ENCODE measurements at places on chromosomes 12 and 14. TPM values are rescaled to one million over a fixed set of nuclear protein-coding genes. Genes with fewer than 3 reads are reported as not detected.

DNA sequence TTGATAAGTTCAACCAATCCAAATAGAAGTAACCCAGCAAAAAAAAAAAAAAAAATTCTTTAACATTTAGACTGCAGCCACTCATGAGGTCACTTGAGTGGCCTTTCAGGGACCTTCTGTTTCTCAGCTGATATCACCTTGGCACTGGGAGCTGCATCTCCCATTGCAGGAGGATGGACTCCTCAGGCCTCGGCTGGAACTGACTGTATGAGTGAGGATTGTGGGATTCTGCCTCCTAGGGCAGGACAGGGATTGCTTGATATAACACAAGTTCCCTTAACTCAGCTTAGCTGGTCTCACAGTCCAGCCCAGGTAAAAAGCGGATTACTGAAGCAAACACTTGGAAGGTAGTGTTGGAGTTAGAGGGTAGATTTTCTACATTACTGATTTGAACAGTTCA is 3.5 kb upstream of the GUCY2C start:
- no peak for DNase-seq

- DNase-seq: no peak
Observed at GRCh38 chr14:102831163-102831804, 54.0 kb downstream of the TRAF3 start.

GRCh38 chr12:16573398-16574077 is 32.4 kb downstream of the LMO3 start:
- DNase-seq: no peak

DNA sequence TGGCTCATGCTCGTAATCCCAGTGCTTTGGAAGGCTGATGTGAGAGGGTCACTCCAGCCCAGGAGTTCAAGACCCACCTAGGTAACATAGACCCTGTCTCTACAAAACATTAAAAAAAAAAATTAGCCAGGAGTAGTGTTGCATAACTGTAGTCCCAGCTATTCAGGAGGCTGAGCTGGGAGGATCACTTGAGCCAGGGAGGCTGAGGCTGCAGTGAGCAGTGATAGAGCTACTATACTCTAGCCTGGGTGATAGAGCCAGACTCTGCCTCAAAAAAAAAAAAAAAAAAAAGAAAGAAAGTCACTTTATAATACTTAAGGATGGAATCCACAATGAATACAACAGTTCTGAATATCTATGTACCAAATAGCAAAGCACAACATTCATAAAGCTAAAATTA is 10.2 kb upstream of the SLC10A1 start:
- DNase-seq: no peak

- DNase-seq: peak; percentile 56
Observed at GRCh38 chr12:121334513-121335343, 17.5 kb downstream of the ANAPC5 start.

GRCh38 chr12:126061777-126062176 is 996.5 kb downstream of the AACS start:
- no peak for DNase-seq

The DPF3 gene
- polyA plus RNA-seq: 1.8 TPM

- DNase-seq: no peak
Observed at GRCh38 chr12:78118486-78118885, 287.8 kb downstream of the NAV3 start.

The SLC8B1 gene
- polyA plus RNA-seq: 18.6 TPM

- DNase-seq: no peak
Observed at GRCh38 chr14:35158951-35159653, 36.8 kb downstream of the PRORP start.

The NEUROD4 gene
- not detected for polyA plus RNA-seq

The TRAF3 gene
- polyA plus RNA-seq: 12.8 TPM

The SGPP1 gene
- 21.2 TPM for polyA plus RNA-seq

DNA sequence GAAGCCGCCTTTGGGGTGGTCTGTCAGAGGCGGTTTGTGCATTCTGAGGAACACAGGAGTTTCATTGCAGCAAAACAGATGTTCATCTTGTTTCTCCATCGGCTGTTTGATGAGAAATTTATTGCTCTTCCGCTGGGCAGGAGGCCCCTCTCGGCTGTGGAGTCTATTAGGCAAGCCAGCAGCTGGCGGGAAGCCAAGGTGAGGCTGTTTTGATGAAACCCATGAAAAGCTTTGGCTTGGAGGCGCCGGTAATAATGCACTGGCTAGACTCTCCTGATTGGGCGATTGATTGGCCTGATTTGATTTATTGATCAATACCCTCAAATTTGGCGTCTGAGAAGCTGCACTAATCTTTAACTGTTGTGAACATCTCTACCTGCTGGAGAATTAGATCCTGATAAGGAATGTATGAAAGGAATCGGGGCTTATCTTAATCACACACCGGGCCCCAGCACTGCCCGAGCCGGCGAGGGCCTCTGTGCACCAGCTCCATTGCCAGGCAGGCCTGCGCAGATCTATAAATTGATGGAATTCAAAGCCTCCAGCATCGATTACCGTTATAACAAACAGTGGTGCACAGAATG is 187.7 kb downstream of the PHETA1 start:
- no peak for DNase-seq

DNA sequence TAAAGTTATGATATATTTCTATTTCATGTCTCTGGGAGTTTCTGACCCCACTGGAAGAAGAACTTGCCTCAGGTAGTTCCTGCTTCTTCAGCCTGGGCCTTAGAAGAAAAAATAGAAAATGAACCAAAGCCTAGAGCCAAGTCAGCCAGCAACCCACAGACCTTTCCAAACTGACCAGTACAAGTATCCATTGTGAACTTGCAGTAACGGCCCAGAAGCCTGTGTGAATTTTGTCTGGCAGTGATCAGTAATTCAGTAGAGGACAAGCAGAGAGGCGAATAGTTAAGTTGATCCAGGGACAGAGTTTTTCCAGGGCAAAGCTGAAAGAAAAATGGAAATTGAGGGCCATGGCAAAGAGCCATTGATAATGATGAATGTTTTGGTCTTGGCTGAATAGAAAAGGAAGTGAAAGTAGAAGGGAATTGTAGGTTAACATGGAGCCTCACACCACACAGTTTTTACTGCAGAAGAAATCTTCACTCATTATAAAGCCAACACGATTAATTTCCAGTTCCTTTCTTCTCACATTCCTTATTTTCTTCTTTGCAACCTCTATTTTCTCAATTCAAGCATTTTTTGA is 311.8 kb downstream of the BTG1 start:
- DNase-seq: no peak

DNA sequence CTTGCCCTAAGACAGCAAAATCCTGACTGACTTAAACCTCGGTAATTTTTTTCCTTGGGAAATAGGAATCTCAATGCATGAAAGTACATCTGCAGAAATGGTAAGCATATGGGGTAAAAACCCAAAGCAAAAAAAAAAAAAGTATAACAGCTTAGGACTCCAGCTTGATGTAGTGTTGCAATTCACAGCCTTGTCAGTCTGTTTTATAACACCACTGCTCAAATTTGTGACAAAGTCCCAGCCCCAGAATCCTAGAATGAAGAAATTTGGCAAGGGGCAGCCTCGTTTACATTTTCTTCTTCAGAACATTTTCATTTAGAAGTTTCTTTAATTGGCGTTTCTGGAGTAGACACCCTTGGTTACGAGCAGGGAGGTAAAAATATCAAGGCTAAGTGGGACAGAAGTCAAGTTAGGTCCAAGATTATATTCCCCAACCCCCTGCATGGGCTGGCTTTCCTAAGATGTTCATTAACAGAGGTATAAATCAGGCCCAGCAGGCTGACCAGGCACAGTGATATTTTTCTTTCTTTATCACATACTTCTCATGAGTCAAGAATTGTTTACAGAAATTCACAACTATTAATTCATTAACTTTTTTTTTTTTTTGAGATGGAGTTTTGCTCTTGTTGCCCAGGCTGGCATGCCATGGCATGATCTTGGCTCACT is 424.0 kb downstream of the RMST start:
- no peak for DNase-seq

GRCh38 chr12:129827866-129828384 is 75.9 kb downstream of the TMEM132D start:
- no peak for DNase-seq

The LRP1-AS gene
- polyA plus RNA-seq: not detected

The CACNA1C gene
- polyA plus RNA-seq: 0.12 TPM

DNA sequence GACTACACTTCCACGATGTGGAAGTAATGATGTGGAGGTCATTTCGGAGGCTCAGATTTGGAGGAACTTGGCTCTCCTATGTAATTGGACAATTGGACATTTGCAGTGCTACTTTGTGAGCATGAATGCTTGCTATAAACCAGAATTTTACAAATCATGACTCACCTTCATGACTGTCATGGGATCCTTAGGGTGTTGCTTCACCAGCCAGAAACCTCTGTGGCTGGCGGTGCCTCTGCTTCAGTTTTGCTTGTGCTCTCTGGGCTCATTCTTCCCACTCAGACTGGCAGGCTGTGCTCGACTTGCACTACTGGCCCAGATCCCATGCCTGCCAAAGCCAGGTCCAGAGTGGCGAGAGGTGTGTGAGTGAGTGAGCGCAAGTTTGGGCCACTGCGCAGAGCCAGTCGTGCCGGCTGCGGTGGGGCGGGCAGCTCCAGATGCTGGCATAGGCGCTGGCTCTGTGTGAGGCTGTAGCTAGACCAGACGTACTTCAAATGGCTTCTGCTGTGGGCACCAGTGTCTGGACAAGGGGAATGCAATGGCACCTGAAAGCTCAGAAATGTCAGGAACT is 387.8 kb downstream of the AEBP2 start:
- DNase-seq: no peak

The ANKRD33 gene
- not detected for polyA plus RNA-seq

DNA sequence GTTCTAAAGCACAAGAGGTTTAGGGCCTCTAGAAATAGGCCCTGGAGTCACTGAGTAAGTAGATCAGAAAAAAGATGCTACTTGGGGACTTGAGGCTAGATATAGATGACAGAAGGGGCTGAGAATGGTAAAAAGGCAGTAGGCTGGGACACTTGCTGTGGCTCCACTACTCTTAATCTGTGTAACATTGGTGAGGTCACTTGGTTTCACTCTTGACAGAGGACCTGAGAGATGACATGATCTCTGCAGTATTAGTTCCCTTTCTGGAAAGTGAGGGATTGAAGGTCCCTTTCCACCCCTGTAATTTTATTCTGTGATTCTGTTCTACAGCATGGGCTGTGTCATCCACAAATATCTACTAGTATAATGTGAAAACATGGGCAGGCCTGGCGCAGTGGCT is 39.7 kb downstream of the MAPKAPK5 start:
- DNase-seq: no peak

The OAS2 gene
- 26.9 TPM for polyA plus RNA-seq

- no peak for DNase-seq
Observed at GRCh38 chr12:114444422-114445279, 38.7 kb upstream of the TBX5 start.

DNA sequence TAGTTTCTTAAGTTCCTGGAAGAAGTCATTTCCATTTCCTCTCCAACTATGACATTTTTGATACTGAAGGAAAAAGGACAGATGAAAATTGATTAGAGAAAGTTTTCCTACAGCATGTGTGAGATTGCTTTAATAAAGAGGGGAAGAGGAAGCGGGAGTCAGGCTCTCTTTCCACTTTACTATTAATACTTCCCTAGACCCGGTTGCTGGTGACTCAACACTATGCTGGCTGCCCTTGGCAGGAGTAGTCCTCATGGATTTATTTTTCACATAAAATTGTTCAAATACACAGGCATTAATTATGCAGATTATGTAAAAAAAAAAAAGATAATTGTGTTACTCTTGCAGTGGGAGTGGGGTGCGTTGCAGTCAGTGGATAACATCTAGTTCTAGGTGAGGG is 293.4 kb downstream of the EGLN3 start:
- no peak for DNase-seq

GRCh38 chr12:94290353-94290752 is 142.0 kb downstream of the PLXNC1 start:
- no peak for DNase-seq

The KRT6A gene
- polyA plus RNA-seq: not detected

DNA sequence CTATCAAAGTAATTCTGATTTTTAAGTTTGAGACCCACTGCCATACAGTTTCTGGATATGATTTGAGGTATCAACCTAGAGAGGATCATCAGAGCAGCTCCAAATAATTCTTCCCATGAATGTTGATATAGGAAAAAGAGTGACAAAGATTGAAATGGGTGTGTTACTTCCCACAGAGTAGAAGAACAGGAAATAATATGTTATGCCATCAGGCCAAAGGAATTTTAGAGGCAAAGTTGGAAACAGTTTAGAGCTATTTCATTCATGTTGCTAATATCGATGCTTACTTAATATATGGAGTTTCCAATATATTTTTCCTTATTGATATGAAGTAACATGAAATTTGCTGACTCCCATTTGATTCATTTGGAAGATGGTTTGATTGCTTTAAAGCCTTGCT is 8.9 kb upstream of the MSRB3 start:
- DNase-seq: no peak

DNA sequence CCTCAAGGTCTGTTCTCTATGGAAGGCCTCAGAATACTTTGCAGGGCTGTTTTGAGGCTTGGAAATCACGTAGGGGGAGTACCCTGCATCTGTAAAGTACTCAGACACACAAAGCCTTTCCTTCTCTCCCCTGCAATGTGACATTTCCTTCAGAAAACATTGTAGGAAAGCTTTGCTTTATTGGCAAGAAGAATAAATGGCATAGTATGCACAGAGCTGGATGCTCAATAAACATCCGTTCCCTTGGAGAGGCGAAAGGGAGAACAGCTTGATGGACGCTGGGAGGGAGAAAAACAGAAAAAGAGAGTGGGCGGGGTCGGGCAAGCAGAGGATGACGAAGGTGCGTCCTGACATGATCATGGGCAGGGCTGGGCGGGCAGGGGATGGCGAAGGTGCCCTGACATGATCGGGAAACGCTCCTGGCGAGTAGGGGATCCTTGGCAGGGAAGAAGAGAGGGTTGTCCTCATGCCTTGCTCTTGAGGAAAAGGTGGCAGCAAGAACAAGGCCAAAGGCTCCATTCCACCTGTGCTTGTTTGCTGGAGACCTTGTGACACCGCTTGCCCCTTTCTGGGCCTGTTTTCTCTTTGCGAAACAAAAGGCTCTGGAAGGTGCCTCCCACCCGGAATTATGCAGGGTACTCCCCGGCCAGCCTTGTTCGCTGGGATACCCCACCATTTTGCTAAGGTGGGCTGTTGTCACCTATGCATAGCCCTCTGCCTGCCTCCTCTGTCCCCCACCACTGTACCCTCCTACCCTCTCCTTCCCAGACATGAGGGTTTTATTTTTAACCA is 21.1 kb downstream of the IRF2BPL start:
- DNase-seq: no peak

- DNase-seq: no peak
Observed at GRCh38 chr12:13835652-13836051, 145.8 kb downstream of the GRIN2B start.

GRCh38 chr12:117685110-117685926 is 283.5 kb downstream of the KSR2 start:
- DNase-seq: no peak

GRCh38 chr12:57332646-57333312 is 81.8 kb upstream of the STAC3 start:
- DNase-seq: no peak

- DNase-seq: no peak
Observed at GRCh38 chr14:62209287-62209899, 447.2 kb downstream of the SNAPC1 start.

The GPD1 gene
- 0.07 TPM for polyA plus RNA-seq

The MCRS1 gene
- 101 TPM for polyA plus RNA-seq

DNA sequence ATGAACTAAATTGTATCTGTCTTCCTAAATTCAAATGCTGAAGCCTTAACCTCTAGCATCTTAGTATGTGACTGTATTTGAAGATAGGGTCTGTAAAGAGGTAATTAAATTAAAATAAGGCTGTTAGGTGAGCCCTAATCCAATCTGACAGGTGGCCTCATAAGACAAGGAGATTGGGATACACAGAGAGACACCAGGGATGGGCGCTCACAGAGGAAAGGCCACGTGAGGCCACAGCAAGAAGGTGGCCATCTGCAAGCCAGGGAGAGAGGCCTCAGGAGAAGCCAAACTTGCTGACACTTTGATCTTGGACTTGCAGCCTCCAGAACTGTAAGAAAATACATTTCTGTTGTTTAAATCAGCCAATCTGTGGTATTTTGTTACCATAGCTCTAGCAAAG is 110.6 kb downstream of the GTF2A1 start:
- DNase-seq: no peak
